ENCODE measurements at places on chromosomes 13 and 19.

- no peak for DNase-seq
Measured at GRCh38 chr13:94753327-94753726, 41.0 kb upstream of the SOX21 start.

GRCh38 chr19:45151320-45151719 is 9.5 kb downstream of the NKPD1 start:
- no peak for DNase-seq

GRCh38 chr13:109389456-109389855 is 396.9 kb downstream of the IRS2 start:
- DNase-seq = no peak

DNA sequence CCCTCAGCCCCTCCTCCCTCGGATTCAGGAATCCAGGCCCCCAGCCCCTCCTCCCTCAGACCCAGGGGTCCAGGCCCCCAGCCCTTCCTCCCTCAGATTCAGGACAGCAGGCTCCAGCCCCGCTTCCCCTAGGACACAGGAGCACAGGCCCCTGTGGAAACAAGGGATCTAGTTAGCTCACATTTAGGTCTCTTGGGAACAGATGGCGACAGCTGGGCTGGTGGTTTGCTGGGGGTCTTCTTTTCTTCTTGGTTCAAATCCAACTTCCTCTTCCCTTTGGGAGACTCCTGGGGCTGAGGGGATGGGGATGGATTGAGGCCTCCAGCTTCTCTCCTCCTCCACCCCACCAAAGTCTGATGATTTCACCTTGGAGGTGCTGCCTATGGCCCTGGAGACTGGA is 19.6 kb downstream of the ZNF575 start:
- DNase-seq = no peak

DNA sequence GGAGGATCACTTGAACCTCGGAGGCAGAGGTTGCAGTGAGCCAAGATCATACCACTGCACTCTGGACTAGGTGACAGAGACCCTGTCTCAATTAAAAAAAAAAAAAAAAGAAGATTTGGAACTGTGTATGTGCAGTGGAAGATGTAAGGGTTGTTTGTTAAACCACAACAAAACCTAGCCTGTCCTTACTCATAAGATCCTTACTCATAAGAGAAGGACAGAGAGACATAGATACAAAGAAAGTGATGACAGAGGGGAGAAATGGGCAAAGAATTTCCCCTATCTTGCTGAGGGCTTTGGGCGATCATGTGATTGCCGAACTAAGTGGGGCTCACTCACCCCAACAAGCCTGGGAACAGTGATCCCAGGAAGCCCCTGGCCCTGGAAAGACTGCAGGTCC is 7.9 kb downstream of the ITPKC start:
- DNase-seq = no peak

Data from cardiac muscle cell (in vitro differentiated cells and primary cell).